ENCODE measurements at places on chromosomes 12 and 14.

DNA sequence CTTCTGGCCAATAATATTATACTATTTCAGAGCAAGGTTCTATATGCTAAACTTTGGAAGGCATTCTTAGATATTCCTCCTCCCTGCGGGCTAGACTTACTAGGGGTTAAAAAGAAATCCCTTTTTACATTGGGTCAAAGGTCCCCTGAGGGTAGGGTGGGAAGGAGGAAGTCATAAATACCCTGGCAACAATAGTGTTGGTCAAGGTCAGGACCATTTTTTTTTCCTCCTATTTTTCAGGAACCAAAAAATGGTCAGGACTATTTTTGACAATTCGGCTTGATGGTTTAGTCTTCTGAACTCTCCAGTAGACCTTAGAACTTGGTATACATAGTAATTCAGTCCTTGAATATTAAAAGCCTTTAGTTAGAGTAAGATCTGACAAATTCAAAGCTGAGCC is 4.5 kb upstream of the NANOG start:
- no peak for DNase-seq

DNA sequence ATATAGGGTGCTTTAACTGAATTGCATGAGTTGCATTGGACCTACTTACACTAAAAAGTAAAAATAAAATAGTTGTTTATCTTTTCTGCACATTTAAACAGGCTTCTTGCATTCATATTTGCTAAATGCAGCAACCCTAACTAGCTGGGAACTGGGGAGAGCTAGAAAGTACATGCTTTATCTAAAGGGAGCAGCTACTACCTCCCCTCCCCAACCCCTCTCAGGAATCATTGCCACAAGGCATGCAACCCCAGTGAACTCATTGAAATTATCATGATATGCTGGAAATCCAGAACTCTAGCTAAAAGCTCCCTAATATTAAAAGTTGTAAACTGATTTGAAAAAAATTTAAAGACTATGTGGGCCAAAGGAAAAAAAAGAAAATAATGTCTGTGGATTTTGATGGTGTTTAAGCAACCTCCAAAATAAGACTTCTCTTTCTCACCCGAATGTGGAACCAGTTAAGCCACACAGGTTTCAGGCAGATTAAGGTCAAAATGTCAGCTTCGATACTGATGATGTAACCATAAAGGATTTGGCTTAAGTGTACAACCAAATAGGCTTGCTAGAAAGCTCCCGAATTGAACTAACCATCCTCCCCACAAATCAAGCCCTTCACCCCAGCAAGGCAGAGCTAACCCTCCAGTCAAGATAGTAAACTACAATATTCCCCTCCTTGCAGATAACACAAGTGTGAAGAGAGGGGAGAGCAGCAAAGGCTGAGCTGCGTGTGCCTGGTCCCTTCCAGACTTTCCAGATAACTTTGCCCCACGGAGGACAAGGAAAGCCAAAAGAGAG is 13.8 kb upstream of the POC1B start:
- no peak for DNase-seq

- no peak for DNase-seq
These were observed 4.9 kb upstream of the ANKLE2 start for GRCh38 chr12:132766380-132767085.

DNA sequence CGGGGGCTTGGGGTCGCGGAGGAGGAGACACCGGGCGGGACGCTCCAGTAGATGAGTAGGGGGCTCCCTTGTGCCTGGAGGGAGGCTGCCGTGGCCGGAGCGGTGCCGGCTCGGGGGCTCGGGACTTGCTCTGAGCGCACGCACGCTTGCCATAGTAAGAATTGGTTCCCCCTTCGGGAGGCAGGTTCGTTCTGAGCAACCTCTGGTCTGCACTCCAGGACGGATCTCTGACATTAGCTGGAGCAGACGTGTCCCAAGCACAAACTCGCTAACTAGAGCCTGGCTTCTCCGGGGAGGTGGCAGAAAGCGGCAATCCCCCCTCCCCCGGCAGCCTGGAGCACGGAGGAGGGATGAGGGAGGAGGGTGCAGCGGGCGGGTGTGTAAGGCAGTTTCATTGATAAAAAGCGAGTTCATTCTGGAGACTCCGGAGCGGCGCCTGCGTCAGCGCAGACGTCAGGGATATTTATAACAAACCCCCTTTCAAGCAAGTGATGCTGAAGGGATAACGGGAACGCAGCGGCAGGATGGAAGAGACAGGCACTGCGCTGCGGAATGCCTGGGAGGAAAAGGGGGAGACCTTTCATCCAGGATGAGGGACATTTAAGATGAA is 630 bp downstream of the FOS start:
- DNase-seq: no peak

- DNase-seq: no peak
These were observed 294.1 kb downstream of the SEC23A start for GRCh38 chr14:38808734-38809455.

DNA sequence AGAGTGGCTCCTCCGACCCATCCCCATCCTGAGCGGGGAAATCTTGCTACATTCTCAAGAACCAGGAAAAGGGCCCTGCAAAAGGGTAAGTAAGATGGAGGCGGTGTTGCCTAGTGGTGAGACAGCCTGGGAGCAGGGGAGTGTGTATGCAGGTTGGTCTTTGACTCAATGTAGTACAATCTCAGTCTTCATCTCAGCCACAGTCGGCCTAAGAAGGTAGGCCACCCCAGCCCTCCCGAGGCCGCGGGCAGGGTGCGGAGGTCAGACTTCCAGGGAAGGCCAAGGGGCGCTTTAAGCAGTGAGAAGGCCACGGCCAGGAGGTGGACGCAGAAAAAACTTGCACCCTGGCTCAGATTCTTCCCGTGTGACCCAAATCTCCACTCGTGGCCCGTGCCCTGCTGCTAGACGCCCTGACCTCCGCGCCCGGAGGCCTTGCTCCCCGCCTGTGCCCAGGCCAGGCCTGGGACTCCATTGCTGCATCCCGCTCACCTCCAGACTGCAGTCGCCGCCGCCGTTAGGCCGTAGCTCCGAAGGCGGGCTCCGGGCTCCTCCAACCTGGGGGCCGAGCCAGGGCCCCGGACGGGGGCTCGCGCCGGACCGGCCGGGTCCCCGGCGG is 435 bp downstream of the FOXM1 start:
- no peak for DNase-seq

DNA sequence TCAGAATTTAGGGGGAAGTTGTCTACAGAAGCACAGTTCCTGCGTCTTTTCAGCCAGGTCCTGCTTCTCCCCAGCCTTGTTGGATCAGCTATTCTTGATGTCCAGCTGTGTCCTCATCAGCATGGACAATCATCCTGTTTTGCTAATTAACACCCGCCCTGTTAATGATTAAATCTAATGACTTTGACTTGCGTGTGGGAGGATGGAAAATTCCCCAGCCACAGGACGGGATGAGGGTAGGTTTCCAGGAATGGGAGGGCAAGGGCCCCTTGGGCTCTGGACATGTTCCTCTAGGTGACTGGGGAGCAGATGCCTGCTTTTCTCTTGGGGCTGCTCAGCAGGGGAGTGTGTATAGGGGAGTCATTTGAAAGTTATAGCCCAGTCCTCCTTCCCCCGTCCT is 5.3 kb upstream of the PPP1R1A start:
- no peak for DNase-seq

DNA sequence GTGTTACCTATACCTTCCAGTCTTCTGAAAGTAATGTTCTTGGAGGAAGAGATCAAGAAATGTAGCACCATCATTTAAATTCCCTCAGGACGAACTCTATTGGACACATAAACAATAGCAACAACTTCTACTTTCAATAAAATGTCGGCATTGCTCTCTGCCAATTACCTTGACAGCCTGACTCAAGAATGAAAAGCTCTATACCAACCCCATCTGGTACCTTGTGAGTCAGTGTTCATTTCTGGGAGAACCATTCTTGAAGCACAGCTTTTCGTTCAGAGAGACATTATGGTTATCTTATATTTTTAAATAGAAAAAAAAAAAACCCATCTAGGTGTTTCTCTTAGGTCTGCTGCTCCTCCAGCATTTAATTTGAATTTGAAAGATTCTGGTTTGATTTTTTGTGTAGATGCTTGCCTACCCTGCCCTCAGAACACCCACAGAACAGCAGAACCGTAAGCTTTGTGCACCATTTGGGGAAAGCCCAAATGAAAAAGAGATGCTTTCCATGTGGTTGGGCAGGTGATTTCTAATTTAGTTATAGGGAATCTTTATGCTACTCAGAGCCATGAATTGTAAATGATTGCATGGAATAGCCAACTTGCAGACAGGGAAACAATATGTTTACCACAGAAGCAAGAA is 156.0 kb downstream of the SAMD4A start:
- DNase-seq: no peak

- DNase-seq: no peak
These were observed at the start of gene STAC3 for GRCh38 chr12:57250956-57251355. Gene STAC3, minus strand, starts transcription at chr12:57251187. Its CDS starts 1,551 bp downstream, at chr12:57249636.

DNA sequence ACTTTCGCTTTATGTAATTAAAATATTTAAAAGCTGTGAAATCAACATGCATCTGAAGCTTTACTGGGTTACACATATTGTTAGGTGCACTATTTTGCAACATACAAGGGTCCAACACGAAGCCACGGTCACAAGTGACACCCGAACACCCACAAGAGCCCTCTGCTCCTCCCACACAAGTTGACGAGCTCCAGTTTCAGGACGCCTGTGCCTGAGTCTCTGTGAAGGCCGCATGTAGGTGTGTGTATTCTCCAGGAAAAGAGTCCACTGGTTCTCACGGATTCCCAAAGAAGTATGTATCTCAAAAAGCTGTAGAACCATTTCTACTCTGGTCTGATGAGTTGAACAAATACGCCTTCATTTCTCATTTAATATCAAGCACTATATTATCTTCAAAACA is 12.0 kb downstream of the SLC15A4 start:
- no peak for DNase-seq

Data from stimulated activated CD8-positive, alpha-beta memory T cell treated with anti-CD3 and anti-CD28 coated beads, Interleukin-15, amount 100 ng/mL, for 24 hours (primary cell).